ENCODE measurements at places on chromosomes 4 and X.

DNA sequence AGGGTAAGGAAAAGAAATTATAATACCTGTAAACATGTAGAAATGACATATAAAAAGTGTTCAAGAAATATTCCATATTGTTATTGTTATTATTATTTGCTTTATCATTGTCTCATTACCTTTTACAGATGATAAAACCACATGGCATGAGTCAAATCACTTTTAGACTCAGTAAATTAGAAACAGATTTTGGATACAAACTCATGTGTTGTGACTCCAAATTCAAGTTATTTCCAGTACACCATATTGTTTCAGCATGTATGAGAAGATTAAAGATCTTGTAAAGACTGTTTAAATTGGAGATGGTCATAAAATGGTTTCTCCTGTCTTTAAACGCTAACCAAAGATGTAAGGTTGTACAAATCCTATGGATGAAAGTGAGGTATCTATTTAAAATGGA is 18.1 kb downstream of the PPP1R2C start:
- no peak for DNase-seq

DNA sequence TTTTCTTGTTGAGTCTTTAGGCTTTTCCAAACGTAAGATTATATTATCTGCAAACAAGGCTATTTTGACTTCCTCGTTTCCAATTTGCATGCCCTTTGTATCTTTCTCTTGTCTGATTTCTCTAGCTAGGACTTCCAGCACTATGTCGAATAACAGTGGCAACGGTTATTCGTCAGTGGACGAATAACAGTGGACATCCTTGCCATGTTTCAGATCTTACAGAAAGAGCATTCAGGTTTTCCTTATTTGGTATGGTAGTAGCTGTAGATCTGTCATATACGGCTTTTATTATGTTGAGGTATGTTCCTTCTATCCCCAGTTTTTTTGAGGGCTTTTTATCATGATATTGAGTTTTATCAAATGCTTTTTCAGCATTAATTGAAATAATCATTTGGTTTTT is 634.6 kb upstream of the ADGRL3 start:
- no peak for DNase-seq

DNA sequence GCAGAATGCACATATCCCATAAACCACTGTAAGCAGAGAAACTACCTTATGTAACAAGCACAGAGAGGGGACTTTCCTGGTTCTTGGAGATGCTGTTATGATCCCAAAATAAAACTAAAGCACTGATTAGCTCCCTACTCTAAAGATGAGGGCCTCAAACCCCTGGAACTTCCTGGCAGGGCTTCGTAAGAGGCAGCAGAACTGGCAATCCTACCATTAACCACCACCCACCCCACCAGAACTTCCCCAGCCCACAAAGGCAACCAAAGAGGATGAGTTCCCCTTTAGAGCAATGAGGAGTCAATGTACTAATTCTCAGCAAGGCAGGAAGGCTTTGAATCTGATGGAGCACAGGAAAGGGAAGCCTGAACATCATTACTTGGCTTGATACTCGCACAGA is 436.5 kb upstream of the FRG1 start:
- no peak for DNase-seq

DNA sequence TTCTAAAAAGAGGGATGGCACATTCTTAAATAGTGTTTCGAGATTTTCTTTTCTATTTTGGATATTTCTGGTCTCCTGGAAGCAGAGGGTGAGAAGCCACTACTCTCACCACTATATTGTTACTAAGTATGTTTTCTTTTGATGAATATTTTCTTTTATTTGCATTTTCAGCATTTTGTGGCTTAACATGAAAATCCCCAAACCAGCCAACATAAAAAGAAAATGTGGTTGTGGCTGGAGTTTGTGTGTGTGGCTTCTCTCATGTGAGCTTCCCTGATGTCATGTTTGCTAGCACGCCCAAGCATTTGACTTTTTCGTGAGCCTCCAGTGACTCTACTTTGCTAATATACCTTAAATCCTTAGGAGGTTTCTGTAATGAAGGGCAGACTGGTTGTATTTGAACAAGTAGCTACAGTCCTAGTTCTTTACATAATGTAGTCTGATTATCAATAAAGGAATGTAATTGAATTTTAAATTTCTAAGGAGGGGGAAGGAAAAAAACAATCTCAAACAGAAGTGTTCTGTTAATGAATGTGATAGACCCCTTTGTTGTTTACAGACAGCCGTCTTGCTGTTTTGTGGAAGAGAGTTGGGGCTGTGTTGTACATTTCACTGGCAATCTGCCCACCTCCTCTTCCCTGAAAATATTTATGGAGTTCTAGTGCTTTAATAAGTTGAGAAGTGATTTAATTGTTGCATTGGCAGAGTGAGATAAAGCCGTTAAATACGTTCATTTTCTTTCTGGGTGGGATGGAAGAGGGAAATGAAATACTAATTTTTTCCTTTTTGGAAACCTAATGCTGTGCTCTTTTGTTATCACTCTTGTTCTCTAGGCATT is 114.6 kb downstream of the ARHGAP10 start:
- peak; percentile 45 for DNase-seq
